Uterus (tissue), 4 donors: ENCODE measurements at places on chromosomes 5 and 9. TPM values are rescaled to one million over a fixed set of nuclear protein-coding genes. Genes with fewer than 3 reads are reported as not detected.

DNA sequence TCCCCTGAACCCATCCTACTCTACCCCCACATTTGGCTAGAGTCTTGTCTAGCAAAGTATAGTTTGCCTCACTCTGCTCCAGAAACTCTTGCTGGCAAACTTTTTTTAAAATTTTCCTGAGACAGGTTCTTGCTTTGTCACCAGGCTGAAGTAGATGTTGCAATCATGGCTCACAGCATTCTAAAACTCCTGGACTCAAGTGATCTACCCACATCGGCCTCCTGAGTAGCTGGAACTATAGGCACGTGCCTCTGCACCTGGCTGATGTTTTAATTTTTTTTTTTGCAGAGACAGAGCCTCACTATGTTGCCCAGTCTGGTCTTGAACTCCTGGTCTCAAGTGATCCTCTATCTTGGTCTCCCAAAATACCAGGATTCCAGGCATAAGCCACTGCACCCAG is 175.8 kb upstream of the FBXL17 start:
- H3K27ac ChIP-seq = no peak overlapping the region
- no peak overlapping the region for H3K4me3 ChIP-seq
- no peaks in the 10 kb centered on the region for H3K36me3 ChIP-seq
- DNase-seq = no peak
- no peaks in the 10 kb centered on the region for H3K4me1 ChIP-seq

DNA sequence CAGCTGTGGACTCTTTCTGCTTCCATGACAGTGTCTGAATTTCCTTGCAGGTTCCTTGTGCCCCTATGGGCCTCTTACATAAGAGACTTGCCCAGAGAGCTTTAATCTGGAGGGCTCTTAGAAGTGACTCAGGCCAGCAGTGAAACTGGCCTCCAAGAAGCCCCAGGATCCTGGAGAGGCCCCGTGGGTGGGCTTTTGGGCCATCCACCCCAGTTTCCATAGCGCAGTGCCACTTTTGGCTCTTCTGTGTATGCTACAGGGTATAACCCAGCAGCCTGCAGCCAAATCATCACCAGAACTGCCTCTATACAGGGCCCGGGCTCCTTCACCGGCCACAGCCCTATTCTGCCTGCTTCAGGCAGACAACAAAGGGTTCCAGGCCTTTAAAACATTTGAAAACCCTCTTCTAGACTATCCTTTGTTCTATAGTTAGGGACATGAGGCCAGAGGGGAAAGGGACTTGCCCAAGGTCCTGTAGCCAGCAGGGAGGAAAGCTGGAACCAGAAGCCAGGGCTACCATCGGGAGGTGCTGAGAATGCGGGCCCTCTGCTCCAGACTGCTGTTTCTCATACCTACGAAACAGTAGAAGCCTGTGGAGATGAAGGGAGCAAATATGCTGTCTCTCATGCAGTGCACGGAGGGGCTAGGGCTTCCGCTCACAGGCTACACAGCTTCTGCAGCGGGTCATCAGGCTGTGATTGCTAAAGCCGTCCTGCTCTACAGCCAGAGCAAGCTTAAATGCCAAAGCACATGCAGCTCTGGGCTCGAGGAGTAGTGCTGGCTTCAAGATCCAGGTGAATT is 18.0 kb downstream of the SH3PXD2B start:
- no peak overlapping the region for H3K4me3 ChIP-seq
- peak overlapping the region; percentile 95 for H3K27ac ChIP-seq
- H3K27me3 ChIP-seq = no peaks in the 10 kb centered on the region
- DNase-seq = no peak
- H3K36me3 ChIP-seq = no peaks in the 10 kb centered on the region

- no peak overlapping the region for H3K4me3 ChIP-seq
- no peak for DNase-seq
- H3K4me1 ChIP-seq = no peaks in the 10 kb centered on the region
- no peaks in the 10 kb centered on the region for H3K27me3 ChIP-seq
- no peak overlapping the region for H3K27ac ChIP-seq
Measured at GRCh38 chr9:34169125-34169524, 9.7 kb upstream of the UBAP1 start.

DNA sequence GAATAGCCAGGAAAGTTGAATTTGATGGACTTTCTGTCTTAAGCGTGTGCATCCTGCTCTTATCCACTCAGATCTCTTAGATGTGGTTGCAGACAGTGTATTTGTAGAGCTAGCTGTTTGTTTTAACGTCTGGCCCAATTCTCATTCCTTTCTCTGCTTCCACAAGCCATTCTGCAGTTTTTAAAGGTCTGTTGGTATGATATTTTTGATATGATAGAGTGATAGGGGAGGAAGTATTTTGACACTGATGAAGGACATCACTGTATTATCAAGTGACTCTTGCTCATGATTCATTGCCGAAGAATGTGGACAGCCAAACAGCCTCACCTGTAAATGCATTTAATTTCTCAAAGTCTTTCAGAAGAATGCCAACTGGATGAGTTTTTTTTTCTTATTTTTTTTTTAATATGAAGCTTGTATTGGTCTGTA is 4.5 kb downstream of the TJP2 start:
- H3K27me3 ChIP-seq = no peaks in the 10 kb centered on the region
- no peaks in the 10 kb centered on the region for H3K4me1 ChIP-seq
- no peak for DNase-seq
- H3K27ac ChIP-seq = no peak overlapping the region
- H3K4me3 ChIP-seq = no peak overlapping the region

DNA sequence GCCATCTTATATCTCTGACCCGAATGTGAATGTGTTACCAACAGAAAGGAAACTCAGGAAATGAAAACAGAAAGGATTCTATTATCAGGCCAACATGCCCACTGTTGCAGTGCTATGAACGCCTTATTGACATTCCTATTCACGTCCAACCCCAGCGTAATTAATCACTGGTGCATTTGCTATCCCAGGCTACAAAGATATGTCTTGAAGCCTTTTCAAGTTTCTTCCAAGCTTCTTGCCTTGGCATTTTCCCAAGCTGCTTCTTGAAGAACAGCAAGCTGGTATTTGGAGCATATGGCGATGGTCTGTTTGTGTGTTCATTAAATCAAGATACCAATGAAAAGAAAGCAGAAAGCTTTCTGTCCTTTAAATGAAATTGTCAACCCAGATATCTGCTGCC is 579.2 kb upstream of the ZNF462 start:
- H3K4me3 ChIP-seq = no peak overlapping the region
- no peaks in the 10 kb centered on the region for H3K4me1 ChIP-seq
- DNase-seq = no peak
- H3K36me3 ChIP-seq = no peaks in the 10 kb centered on the region
- H3K27me3 ChIP-seq = no peaks in the 10 kb centered on the region

- H3K4me1 ChIP-seq = no peaks in the 10 kb centered on the region
- H3K4me3 ChIP-seq = peak overlapping the region; percentile 28
- H3K36me3 ChIP-seq = no peaks in the 10 kb centered on the region
- DNase-seq = no peak
- peaks cover 6% of the 10 kb centered on the region for H3K27me3 ChIP-seq
- H3K27ac ChIP-seq = no peak overlapping the region
Measured at GRCh38 chr5:168529374-168530234, 499 bp downstream of the FBLL1 start.

GRCh38 chr9:121564504-121565260 is 65.0 kb upstream of the GGTA1 start:
- no peaks in the 10 kb centered on the region for H3K27me3 ChIP-seq
- no peak overlapping the region for H3K27ac ChIP-seq
- no peak for DNase-seq

DNA sequence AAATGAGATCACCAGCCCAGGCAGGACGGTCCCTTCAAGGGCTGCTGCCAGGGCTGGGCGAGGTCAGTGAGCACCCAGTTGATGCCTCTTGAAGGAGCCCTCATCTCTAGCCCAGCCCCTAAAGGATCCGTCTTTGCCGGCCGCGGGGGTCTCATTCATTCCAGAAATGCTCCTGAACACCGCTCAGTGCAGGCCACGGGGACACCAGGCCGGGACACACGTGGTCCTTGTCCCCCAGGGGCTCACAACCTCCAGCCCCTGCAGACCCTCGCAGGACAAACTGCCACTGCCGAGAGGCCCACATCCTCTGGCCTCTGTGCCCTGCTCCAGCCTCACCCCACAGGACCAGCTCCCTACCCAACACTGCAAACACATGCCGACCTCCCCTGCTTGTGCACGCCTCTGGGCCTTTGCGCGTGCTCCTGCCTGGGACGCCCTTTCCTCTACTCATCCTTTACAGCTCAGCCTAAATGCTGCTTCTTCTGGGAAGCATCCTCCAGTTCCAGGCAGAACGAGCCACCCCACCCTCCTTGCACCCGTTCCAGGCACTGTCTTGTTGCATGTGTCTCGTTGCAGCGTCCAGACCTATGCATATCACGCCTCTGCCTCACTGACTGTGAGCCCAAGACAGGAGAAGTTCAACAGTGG is 10.3 kb upstream of the LAMC3 start:
- H3K4me1 ChIP-seq = no peaks in the 10 kb centered on the region
- H3K27ac ChIP-seq = no peak overlapping the region
- H3K4me3 ChIP-seq = no peak overlapping the region

DNA sequence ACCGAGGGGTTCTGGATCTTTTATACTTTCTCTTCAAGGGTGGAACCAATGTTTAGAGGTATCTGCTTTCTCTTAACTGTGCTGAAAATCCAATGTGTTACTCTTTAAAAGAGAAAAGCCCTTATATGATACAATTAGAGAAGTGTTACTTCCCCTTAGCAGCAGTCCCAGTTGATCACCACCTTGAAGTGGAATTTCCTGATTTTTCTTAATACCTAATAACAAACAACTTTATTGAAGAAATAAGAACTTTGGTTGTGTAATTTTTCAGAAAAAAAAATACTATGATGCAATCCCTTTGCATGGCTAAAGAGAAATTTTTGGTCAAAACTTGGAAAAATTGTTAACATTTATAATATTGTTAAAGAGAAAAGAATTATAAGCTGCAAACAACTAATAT is 24.7 kb downstream of the SLC1A3 start:
- no peak overlapping the region for H3K27ac ChIP-seq
- no peak overlapping the region for H3K4me3 ChIP-seq
- DNase-seq = no peak
- H3K27me3 ChIP-seq = no peaks in the 10 kb centered on the region
- no peaks in the 10 kb centered on the region for H3K4me1 ChIP-seq
- H3K36me3 ChIP-seq = no peaks in the 10 kb centered on the region

- H3K27me3 ChIP-seq = no peaks in the 10 kb centered on the region
- DNase-seq = no peak
- no peaks in the 10 kb centered on the region for H3K4me1 ChIP-seq
- H3K4me3 ChIP-seq = no peak overlapping the region
Measured at GRCh38 chr5:96128204-96128864, 166.7 kb upstream of the ELL2 start.

DNA sequence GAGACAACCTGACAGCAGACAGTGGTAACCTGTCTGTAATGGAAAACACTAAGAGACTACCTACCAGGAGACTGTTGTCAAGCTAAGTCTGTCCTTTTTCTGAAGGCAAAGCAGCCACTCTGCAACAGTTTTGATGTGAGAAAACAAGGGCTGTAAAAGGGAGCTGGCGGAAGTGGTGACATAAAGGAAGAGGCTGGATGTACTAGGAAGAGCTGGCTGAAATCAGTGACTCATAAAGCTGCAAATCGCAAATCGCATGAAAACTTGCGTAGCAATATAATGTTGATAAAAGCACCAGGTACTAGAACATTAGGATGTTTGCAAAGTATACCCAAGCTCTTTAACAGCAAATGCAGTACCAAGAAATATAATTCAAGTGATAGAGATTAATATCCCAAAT is 1.4 kb downstream of the NSUN2 start:
- H3K27ac ChIP-seq = no peak overlapping the region
- no peak for DNase-seq
- peaks cover 4% of the 10 kb centered on the region for H3K4me1 ChIP-seq
- H3K27me3 ChIP-seq = no peaks in the 10 kb centered on the region
- H3K36me3 ChIP-seq = no peaks in the 10 kb centered on the region

DNA sequence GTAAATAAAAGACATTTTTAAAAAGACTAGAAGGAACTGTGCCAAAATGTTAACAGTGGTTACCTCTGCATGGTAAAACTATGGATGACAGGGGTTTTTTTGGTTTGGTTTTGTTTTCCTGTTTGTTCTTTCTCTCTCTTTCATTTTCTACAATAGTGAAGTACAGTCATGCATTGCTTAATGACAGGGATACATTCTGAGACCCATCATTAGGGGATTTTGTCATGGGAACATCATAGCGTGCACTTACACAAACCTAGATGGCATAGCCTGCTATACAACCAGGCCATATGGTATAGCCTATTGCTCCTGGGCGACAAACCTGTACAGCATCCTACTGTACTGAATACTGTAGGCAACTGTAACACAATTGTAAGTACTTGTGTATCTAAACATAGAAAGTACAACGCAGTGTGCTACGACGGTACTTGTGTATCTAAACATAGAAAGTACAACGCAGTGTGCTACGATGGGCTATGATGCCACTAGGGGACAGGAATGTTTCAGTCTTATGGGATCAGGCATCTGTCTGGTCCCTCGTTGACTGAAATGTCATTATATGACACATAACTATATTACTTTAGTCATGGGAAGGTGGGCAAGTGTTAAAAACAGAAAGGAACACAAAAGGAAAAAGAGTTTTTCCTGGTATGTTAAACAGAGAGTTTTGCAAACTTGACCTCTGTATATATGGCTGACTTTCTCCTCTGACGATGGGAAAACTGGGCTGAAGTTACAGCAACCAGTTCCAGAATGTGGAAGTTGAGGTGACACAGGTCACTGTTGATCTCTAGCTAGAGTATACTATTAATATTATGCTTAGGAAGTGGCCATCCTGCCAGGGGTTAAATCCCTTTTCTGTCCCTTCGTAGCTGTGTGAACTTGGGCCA is 7.4 kb upstream of the ADAM19 start:
- H3K4me3 ChIP-seq = no peak overlapping the region
- no peak for DNase-seq
- no peaks in the 10 kb centered on the region for H3K27me3 ChIP-seq
- H3K4me1 ChIP-seq = no peaks in the 10 kb centered on the region

DNA sequence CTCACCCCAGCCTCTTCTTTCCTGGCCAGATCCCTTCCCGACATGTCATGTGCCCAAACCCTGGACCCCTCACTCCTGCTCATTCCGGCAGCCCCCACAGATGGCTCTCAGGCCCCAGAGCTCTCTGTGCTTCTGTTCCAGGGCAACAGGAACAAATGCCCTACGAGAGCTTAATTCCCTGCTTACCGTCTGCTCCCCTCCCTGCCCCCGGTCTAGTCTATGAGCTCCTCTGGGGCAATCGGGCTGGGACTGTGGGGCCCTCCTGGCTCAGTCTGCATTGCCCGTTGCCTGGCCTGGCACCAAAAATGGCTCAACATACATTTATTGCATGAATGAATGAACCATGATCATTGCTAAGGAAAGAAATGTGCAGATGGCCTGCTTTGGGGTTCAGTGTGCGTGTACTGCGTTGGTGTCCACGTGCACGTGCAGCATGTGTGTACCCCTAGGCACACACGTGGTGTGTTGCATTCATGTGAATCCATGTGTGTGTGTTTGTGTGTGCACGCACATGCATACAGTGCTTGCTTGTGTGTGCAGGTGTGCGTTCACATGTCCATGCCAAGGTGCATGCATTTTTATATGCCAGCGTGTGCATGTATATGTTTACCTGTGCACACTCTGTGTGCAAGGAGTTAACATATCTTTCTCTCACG is 201.2 kb upstream of the IER5L start:
- H3K4me1 ChIP-seq = peaks cover 11% of the 10 kb centered on the region
- H3K36me3 ChIP-seq = no peaks in the 10 kb centered on the region
- H3K4me3 ChIP-seq = no peak overlapping the region
- DNase-seq = no peak
- no peak overlapping the region for H3K27ac ChIP-seq
- no peaks in the 10 kb centered on the region for H3K27me3 ChIP-seq

GRCh38 chr5:1673042-1673677 is 126.5 kb downstream of the MRPL36 start:
- no peaks in the 10 kb centered on the region for H3K4me1 ChIP-seq
- no peak overlapping the region for H3K27ac ChIP-seq
- DNase-seq = no peak

Gene FOXD4L4
- 0.35 TPM for total RNA-seq

Gene SARDH
- total RNA-seq = 2.7 TPM

Gene SLC6A19
- total RNA-seq = not detected

Gene PCDHB8
- total RNA-seq = under 0.01 TPM

Gene HAPLN1
- not detected for total RNA-seq

Gene CDC25C
- total RNA-seq = 4.6 TPM
